ENCODE measurements at places on chromosomes 11 and 22. TPM values are rescaled to one million over a fixed set of nuclear protein-coding genes. Genes with fewer than 3 reads are reported as not detected.

The EFCAB6 gene
- 2.8 TPM for polyA plus RNA-seq

The CARD18 gene
- not detected for polyA plus RNA-seq

The CYTH4 gene
- 6.7 TPM for polyA plus RNA-seq

The SLC5A1 gene
- polyA plus RNA-seq, result 0.32 TPM

DNA sequence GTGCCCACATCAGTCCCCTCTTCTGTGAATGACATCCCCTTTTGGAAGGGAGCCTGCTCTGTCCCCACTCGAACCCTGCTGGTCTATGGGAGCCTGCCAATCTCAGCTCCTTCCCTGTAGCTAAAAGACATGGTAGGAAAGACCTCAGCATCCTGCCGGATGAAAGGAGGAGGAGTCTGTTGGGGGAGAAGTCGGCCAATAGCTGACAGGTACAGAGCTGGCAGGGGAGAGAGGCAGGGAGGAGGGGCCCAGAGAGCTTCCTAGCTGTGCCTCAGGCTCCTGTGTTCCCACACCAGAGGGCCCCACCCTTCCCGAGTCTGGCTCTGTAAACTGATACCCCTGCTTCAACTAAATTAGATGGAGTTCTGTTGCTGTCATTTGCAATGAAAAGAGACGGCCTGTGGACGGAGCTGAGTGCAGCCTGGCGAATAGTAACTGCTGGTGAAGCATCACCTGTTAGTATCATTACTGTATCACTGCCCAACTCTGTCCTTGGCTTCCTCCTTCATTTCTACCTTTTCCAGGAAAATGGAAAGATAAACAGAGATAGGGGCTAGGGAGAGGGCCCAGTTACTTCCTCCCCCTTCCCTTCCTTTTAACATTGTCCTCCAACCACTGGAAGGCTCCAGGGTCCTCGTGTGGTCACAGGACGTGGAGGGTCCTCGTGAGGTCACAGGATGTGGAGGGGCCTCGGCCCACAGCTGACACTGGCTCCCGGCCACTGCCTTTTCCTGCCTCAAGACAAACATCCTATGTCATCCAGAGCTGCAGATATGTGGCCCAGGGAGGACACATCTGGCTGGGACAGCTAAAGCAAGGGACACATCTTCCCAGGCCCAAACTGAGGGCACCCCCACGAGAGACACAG is 15.1 kb downstream of the FXYD6 start:
- peak; percentile 43 for DNase-seq

DNA sequence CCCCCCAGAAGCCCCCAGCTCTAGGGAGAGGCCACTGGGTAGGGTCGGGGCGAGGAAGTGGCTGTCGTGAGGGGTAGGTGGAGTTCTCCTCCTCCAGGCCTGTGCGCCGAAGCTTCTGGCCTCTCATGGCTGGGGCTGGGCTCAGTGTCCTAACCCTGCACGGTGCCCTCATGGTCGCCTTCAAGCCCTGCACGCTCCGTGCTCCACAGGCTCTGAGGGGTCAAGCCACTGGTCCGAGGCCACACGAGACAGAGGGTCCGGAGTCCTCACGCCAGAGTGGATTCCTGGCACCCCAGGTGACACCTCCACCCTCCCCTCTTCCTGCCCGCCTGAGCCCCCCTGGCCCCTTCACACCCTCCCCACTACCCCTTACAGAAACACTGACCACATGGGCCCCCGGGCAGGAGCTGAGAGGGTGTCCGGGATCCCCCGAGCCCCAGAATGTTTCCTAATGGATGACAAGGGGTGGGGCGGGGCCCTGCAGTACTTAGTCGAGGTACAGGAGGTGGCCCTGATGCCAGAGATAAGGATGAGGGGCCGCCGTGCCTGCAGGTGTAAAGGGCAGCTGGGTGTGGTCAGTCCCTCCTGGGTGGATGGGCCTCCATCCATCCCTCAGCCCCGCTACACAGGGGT is 997 bp upstream of the CDHR5 start:
- DNase-seq, result no peak

GRCh38 chr11:69284081-69284511 is 9.9 kb upstream of the MYEOV start:
- no peak for DNase-seq

- DNase-seq, result no peak
Observed at GRCh38 chr22:34992672-34993071, 73.3 kb upstream of the ISX start.

GRCh38 chr11:18721561-18722292 is 4.3 kb downstream of the IGSF22 start:
- no peak for DNase-seq

DNA sequence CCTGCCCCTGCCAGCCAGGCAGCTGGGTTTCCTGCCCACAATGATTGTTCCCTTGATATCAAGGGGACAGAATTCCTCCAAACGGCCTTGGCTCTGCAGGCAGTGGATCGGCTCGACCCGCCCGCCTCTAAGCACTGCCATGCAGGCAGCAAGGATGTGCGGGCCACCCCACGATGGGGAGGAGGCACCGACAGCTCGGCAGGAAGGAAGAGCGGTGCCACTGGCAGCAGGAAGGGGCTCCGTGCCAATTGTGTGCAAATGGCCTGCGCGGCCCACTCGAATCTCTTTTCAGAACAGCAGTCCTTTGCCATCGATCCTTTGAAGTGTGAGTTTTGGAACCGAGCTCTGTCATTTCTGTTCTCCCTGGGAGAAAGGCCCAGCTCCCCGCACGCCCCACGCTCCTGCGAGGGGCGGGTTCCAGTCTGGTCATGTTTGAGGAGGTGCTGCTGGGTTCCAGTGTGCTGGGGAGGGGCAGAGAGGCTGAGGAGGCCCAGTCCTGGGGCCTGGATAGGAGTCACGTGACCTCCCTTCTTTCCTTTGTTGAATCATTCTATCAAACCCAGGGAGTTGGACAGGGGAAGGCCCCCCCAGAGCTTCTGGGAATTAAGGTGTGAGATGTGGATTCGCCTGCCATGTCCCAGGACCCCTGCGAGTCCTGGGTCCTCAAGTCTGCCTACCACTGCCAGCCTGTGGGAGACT is 406.0 kb downstream of the CTTN start:
- no peak for DNase-seq
